ENCODE measurements at places on chromosomes 1 and 21.

- DNase-seq, result no peak
Observed at GRCh38 chr1:76501136-76501535, 366.1 kb upstream of the ST6GALNAC5 start.

DNA sequence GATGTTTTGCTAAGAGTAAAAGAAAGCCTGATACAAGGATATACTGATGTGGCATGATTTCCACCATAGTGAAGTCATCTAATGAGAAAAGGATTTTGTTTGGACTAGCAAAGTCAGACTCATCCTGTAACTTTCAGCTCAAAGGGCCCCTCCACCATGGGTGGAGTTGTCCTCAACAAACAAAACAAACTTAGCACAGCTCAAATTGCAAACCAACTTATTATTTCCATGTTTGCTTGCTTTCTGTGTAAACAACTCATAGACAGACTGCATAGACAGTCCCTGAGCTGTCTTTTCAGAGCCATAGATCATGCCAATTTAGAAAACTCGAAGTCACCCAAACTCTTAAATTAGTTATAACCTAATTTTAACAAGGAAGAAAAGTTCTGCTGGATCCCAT lies 69.4 kb upstream of the VAV3 start:
- no peak for DNase-seq

GRCh38 chr1:143698016-143698415 lies 273.8 kb downstream of the FAM72C start:
- no peak for DNase-seq

GRCh38 chr1:237864338-237865244 lies 26.1 kb downstream of the ZP4 start:
- peak; percentile 7 for DNase-seq

GRCh38 chr1:184017306-184017705 lies 20.2 kb downstream of the COLGALT2 start:
- no peak for DNase-seq

GRCh38 chr1:43446881-43447835 lies 6.6 kb downstream of the HYI start:
- DNase-seq, result no peak

DNA sequence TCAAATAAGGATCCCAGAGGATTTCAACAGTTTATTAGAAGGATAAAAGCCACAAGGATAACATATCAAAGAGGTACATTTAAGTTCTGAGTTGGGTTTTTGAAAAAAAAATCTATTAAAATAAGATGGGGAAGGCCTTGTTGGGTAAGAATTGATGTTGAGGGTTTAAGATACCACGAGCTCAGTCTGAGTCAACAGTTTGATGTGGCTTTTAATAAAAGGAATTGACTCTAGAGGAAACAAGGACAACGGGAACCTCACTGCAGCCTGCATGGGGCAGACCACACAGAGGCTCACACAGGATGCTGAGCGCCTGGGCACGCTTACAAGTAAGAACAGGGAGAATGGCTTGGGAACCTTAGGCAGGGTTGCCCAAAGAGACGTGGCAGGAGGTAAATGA lies 107.5 kb downstream of the TIAM1 start:
- no peak for DNase-seq

GRCh38 chr1:172826096-172826741 lies 167.3 kb downstream of the FASLG start:
- DNase-seq, result peak; percentile 87

- DNase-seq, result peak; percentile 22
Observed at GRCh38 chr1:166164995-166165660, 1.7 kb downstream of the FAM78B start.

- no peak for DNase-seq
Observed at GRCh38 chr1:171740356-171740863, 1.5 kb downstream of the VAMP4 start.

DNA sequence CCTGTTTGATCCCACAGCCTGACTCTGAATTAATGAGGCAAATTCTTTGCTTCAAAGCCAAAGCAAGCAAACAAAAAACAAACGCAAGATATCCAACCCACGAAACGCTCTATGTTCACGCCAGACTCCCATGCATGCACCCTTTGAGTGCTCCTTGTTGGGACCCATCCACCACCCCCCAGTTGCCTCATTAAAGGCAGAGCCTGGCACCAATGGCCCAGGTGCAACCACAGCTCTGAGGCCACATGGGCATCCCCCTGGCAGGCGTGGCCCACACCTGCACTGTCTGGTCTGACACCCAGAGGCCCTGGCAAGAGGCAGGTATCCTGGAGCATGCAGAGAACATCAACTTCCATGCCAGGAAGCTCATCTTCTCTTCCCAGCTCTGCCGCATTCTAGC lies 1.1 kb upstream of the PADI4 start:
- no peak for DNase-seq

GRCh38 chr21:24870633-24871032 lies 736.6 kb downstream of the MRPL39 start:
- no peak for DNase-seq

DNA sequence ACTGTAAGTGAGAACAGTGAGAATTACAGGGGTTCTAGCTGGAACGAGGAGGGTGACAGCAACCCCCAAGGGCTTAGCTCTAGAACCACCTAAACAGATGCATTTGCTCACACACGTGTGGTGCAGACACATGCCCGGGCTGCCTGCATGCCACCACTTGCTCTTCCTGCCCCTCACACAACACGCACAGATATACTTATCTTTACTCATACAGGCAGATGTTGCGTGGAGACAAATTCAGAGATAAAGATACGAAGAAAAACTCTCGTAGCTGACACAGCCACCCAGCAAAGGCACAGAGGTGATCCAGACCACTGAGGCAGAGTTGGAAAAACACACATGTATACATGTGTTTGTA lies 13.5 kb downstream of the VANGL1 start:
- DNase-seq, result no peak

- DNase-seq, result no peak
Observed at GRCh38 chr21:40563900-40564299, 283.1 kb downstream of the DSCAM start.

- DNase-seq, result no peak
Observed at GRCh38 chr1:98333406-98333805, 328.1 kb upstream of the SNX7 start.
